Stimulated activated CD8-positive, alpha-beta memory T cell treated with anti-CD3 and anti-CD28 coated beads, Interleukin-7, amount 100 ng/mL, for 1 hour (primary cell): ENCODE measurements at places on chromosomes 5 and 9.

DNA sequence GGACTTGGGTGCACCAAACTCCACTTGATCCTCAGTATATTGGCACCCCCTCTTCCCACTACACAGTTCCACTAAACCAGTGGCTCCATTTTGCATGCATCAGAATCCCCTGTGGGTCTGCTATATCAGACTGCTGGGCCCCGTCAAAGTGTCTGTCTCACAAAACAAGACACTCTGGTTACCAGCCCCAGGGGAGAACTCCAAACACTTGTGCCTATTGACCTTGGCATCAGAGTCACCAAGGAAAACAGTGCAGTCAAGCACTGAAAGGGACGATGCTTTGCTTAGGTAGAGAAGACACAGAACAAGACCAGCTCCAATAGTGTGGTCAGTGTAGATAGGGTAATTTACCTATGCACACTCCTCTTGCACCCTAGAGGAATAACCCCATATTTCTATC lies 205.8 kb upstream of the RAI14 start:
- no peak for DNase-seq

GRCh38 chr5:132679166-132679565 lies 5.4 kb downstream of the IL4 start:
- no peak for DNase-seq

- no peak for DNase-seq
These were observed 39.2 kb downstream of the OLFM1 start for GRCh38 chr9:135126451-135127187.

- DNase-seq: no peak
These were observed 249.0 kb downstream of the GLIS3 start for GRCh38 chr9:4050916-4051315.

DNA sequence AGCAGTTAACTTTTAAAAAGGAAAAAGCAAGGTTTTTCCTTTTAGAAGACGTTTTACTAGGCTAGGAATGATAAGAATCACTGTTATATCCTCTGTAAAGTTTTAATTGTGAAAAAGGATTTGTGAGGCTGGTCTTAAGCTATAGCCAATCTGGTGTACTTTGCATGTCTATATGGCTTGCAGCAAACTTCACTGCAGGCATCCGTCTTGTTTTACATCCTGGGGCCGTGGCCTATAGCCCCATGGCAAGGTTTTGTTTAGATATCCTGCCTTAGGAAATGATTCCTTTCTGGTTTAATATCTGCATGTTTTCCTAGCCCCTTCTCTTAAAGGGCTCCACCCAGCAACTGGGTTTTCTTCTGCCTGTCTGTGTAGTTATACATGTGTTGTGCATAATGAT lies 272.8 kb downstream of the ICE1 start:
- no peak for DNase-seq

- no peak for DNase-seq
These were observed 36.7 kb downstream of the HRH2 start for GRCh38 chr5:175694371-175695160.

GRCh38 chr9:95826183-95826838 lies 49.2 kb upstream of the ERCC6L2 start:
- no peak for DNase-seq

GRCh38 chr9:133632806-133633680 lies 3.1 kb upstream of the DBH start:
- DNase-seq: no peak

DNA sequence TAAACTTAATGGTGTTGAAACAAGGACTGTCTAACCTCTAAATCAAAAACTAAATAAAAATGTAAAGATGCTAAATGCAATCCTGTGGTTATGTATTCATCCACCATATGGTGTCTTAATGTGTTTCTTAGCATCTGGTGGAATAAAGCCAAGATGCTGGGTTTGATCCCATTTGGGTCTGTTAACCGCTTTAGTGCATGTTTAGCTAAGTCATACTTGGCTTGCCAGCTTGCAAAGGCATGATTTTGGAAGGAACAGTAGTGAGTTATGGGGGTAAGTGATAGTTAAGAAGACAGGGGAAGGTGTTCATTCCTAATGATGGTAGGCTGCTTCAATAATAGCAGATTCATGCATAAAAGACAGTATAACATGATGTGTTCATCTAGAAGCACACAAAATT lies 139.0 kb upstream of the SLC27A6 start:
- no peak for DNase-seq

GRCh38 chr5:144219869-144220268 lies 49.2 kb downstream of the KCTD16 start:
- DNase-seq: no peak

DNA sequence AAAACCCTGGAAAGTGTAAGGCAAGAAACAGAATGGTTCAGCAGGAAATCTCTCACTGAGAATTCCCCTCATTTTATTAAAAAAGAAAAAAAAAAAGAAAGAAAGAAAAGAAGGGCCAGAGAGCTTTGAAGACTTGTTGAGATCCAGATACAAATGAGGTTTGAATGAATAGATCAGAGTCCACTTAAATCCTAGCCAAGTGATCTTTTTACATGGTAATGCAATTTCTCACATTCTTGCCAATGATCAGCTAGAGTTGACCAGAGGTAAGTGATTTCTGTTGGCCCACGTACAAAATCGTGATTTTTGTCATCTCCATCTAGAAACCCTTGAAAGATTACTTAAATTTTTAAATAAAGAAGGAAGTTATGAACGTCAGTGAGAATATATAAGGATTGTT lies 261.5 kb upstream of the PCSK5 start:
- DNase-seq: no peak
